Inflammatory macrophage (primary cell): ENCODE measurements at places on chromosomes 1 and 21.
A peak's percentile ranks its signal among the peaks of the same experiment; 100 is the strongest.

DNA sequence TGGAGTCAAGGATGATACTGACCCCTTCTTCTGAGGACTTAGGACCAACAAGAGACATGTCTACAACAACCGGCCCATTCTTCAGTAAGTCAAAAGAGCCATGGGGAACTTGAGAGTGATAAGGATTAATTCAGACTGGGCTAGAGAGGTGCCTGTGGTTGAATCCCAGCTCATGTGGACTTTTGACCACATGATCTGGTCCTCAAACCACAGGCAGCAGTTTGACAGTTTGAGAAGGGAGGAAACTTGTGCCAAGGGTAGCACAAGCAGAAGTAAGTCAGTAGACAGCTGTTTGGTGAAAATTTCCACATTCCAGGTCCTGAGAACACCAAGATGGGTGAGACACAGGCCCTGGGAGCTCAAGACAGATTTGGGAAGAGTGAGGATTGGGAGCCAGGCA lies 19.8 kb downstream of the SH3BP5L start:
- DNase-seq = peak; percentile 85

- DNase-seq = no peak
Measured at GRCh38 chr1:110551278-110551809, 32.4 kb upstream of the KCNA10 start.

DNA sequence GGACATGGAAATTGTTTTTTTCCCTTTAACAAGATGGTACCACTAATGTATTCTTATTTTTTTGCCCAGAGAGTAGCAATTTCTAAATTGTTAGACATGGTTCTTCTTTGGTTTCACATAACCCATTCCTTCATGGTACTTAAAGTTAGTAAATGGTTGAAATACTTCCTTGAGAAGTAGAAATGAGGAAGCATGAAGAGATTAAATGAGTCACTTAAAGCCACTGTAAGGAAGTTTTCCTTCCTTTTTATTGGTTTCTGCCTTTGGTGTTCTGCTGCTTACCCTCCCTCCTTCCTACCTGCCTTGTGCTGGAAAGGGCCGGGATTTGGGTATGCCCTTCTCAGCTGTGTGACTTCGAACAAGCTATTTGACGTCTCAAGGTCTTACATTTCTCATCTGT lies 101.0 kb downstream of the KIF26B start:
- peak; percentile 11 for DNase-seq

GRCh38 chr1:183552441-183552840 lies 37.8 kb downstream of the NCF2 start:
- DNase-seq = no peak

DNA sequence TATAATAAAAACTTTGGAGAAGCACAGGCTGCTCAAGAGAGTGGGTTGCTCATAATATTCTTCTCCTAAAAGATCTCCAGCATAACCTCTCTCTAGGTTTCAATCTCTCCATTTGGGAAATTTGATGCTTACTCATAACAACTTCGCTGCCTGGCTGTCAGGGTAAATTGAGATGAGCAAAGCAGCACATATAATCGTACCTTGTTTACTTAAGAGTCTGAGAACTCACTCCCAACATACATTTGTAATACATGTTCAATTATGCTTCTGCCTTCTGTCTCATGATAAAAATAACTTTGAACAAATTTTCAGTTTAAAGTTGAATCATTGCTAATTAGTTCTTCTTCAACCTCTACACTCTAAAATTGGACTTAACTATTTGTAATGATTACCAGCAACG lies 68.9 kb downstream of the DUSP10 start:
- no peak for DNase-seq

GRCh38 chr21:32082466-32082865 lies 196.4 kb downstream of the MIS18A start:
- DNase-seq = no peak

GRCh38 chr21:16572032-16572431 lies 842.2 kb downstream of the USP25 start:
- DNase-seq = no peak

GRCh38 chr1:182210417-182210816 lies 148.9 kb upstream of the ZNF648 start:
- DNase-seq = no peak

DNA sequence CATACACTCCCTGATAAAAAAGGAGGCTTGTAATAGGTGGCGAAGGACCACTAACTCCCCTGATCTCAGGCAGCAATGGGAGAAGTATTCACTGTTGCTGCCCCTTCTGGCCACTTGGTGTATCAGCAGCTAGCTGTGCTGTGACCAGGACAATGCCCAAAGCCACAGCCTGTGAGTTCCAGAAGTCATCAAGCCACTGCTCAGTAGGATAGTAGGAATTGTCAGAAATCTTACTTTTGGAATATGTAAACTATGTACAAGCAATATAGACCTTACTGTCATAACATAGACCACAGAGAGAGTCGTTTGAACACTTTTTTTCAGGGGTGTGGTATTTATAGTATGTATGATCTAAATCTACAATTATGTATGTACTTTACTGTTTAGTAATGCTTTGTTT lies 248.3 kb upstream of the CAMK1G start:
- DNase-seq = peak; percentile 26

DNA sequence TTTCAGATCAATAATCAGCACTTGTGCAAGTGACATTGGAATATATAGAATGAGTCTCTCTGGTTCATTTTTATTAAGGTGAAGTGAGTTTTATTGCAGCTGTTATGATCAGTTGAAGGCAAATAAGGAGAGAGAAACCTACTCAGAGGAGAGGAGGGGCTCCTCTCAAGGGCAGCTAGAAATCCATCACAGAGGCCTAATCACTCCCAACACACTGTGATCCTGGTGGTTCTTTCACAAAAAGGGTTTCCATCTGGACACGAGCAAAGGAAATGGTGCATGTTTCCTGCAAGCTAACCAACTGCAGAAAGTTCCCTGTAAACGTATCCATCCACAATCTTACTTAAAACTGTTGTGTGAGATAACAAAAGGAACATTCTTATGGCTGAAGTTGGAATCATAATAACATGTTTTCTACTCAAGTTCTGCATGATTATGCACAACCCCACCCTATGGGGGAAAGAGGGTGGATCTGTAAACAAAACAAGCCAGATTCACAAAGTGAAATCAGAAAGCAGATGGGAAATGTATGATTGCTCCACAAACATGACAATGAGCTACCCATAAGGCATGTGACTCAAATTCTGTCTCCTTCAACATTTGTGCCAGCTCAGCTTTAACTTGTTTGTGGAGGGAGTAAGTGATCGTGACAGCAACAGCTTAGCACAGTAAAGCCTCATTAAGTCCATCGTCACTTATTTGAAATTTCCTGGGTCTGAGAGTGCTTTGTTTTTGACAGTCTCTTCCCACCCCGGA lies 141.2 kb upstream of the ST6GALNAC5 start:
- DNase-seq = no peak

- no peak for DNase-seq
Measured at GRCh38 chr1:170375082-170375723, 156.8 kb upstream of the GORAB start.

DNA sequence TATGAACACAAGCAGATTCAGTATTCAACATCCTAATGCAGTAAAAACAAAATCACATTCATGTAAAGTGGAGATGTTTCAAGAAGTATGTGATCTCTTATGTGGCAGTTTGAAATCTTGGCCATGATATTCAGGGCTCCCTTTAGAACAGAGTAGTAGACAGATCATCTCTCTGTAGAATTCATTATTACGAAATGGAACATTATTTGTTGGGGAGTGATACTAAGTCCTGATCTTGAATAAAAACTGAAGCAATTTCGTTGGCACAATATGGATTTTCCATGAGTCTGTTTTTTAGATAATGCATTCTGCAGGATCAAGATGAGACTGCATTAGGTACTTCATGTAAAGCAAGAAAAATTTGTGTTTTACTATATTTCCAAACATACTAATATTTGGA lies 264.4 kb upstream of the NRIP1 start:
- no peak for DNase-seq

DNA sequence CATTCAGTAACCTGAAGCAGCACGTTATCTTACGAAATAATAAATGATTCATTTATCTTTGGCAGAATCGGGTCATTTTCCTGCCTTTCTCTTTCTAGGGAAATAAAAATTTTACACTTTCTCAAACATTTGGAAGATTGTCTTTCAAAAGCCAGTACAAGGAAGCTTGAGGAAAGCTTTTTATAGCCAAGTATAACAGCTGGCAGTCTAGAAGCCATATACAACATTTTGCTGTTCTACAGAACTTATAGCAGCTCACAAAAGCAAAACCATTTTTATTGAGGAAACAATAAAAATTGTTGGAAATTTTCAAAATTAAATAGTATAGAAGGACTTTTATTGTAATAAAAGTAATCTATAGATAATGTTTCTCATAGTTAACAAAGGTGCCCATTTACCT lies 448.6 kb downstream of the SMYD3 start:
- no peak for DNase-seq

- no peak for DNase-seq
Measured at GRCh38 chr21:34611528-34611927, 3.4 kb downstream of the RCAN1 start.

DNA sequence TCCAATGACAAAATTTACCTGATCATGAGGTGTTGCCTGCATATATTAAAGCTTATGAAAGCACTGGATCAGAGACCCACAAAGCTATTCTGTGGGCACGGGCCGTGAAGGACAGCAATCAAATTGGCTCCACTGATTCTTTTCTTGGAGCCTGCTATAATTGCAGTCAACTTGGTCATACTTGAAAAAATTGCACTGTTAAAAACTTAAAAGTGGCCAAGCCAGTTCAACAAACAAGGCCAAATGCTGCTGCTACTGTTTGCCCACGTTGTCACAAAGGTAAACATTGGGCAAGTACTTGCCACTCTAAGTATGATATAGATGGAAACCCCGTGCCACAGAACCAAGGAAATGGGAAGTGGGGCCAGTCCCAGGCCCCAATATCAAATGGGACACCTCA lies 37.8 kb downstream of the CYP4A11 start:
- DNase-seq = no peak

GRCh38 chr1:92482665-92483609 lies 3.8 kb downstream of the GFI1 start:
- DNase-seq = no peak

- DNase-seq = no peak
Measured at GRCh38 chr1:186672596-186672995, 7.6 kb downstream of the PTGS2 start.

DNA sequence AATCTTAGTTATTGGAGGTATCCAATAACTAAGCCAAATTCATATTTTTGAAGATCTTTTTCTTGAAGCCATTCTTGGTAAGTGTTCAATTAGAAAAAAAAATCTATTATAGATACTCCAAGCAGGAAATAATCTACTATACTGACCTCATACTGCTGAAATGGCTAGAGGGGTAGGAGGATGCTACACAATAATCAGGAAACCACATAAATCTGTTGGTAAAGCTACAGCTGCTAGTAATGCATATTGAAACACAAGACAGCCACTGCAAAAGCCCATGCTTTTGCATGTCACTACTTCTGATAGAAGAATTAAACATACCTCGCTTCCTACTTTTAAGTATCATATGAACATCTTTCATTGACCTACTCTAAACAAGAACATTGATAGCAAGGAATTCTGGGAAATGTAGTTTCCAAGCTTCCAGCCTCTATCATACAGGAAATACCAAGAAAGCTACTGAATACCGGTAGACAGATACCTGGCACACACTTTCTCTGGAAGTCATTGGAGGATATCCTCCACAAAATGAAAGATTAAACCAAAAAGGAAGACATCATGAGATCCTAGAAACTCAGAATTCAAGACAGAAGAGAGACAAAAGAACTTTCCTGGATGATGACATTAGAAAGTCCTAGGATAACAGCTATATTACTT lies 103.0 kb upstream of the VAV3 start:
- no peak for DNase-seq

DNA sequence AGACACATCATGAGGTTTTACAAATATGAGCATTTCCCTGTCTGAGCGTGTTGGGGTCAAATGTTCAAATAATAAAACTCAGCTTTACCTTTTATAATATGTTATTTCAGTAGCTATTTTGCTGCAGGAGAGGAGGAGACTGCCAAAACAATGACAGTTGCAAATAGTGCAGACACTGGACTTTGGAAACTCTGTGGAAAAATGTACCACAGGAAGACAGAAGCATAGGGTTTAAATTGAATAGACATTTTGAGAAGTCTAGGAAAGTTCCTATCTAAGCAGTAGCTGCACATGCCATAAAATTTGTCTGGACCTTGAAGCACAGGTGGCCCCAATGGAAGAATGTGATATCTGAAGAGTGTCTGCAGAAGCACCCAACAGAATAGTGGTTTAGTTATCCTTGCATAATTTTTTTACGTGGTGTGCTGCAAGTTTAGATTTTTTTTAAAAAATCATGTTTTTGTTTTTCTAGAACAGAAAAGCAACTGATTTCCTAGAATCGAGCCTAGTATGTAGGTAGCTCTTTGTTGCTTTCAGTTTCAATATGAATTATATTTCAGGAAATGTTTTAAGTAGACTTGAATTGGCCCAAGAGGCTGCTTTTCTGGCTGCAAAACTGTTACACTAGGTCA lies 14.0 kb upstream of the GBP5 start:
- DNase-seq = peak; percentile 17

DNA sequence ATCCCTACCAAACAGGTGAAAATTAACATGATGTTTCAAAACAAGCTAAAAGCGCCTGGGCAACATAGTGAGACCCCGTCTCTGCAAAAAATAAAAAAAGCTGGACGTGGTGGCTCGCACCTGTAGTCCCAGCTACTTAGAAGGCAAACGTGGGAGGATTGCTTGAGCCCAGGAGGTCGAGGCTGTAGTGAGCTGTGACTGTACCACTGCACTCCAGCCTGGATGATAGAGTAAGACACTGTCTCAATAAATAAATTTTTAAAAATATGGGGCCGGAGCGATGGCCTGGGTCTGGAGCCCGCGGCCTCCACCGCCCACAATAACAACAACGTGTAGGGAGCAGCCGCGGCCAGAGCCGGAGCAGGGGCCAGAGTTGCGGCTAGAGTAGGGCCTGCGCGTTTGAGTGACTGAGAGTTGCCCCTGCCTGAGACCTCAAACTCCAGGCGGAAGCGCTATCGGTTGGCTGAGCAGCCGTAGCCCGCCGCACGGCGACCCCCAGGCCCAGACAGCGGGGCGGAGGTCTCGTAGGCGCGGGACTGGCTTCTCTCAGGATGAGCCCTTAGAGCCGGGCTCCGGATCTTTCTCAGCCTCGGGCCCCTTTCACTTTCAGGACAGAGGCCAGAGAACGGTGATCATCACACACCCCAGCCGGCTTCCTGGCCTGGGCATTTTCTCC lies 41.4 kb downstream of the ZMYM1 start:
- no peak for DNase-seq

GRCh38 chr21:45592208-45592619 lies 50.0 kb upstream of the SLC19A1 start:
- DNase-seq = no peak

- DNase-seq = no peak
Measured at GRCh38 chr1:182679684-182680083, 4.7 kb downstream of the RGS8 start.
